ENCODE measurements at places on chromosomes 12 and 14.

- DNase-seq: peak; percentile 76
Measured at GRCh38 chr14:84750763-84751554, 779.0 kb upstream of the FLRT2 start.

- DNase-seq: no peak
Measured at GRCh38 chr14:32934073-32934880, 4.4 kb upstream of the NPAS3 start.

DNA sequence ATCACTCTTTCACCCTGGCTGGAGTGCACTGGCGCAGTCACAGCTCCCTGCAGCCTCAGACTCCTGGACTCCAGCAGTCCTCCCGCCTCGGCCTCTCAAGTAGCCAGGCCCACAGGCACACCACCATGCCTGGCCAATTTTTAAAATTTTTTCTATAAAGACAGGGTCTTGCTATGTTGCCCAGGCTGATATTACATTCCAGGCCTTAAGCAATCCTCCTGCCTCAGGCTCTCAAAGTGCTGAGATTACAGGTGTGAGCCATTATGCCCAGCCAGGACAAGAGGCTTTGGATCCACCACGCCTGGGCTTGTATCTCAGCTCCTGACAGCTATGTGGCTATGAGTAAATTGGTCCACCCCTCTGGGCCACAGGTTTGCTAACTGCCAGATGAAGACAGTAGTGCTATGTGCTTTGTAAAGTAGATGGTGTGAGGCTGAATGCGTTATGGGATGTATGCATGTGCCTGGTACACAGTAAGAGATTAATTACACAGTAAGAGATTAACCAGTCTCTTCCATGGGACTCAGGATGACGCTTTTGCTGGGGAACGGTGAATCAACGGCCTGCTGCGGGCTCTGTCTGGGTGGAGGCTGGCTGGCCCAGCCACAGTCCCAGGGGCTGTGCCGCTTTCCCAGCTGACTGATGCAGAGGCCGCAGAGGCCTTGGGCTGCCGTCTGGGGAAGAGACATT is 53.3 kb upstream of the NCOR2 start:
- DNase-seq: peak; percentile 59

GRCh38 chr14:80850197-80850814 is 91.2 kb downstream of the CEP128 start:
- DNase-seq: peak; percentile 48

DNA sequence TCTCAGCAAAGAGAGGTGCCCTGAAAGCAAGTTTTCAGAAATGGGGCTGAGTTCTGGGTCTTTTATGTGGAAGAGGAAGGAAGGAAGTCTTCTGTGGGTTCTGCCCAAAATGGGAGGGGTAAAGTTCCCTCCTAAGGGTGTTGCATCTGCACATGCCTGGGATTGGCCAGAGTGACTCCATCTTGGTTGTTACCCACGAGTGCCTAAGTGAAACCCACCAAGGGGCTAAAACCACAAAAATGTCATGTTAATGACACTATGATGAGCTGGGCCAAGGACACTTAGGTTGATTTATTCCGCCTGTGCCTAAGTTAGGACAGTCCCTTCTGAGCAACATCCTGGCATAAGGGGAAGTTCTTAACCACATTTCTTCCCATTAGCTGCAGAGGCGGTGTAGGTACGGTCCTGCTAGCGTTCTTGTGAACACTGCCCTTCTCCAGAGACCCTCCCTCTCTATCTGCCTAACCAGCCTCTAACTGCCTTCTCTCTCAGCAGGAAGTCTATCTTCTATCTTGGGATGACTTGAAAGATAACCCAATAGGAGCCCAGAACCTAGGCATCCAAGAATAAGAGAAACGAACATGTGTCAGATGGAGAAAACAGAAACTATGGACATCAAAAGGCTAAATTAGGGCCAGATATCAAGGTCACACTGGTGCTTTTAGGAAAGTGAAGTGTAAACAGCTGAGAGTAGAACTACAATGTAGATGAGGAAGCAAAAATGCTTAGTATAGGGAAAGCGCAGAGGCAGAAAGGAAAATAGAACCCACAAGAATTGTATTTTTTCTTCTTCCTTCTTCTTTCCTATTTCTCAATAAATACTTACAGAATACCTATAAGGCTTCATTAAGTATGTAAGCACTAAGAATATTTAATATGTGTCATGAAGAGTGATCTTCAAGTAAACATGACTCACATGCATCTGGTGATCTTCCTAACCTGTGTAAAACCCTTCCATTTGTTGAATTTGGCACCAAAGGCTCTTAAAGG is 104.2 kb upstream of the AMN1 start:
- DNase-seq: no peak

GRCh38 chr12:119802472-119802871 is 74.6 kb downstream of the CIT start:
- DNase-seq: peak; percentile 61

All from fibroblast of skin of abdomen (primary cell).